ENCODE measurements at places on chromosomes 2 and 18.
A peak's percentile ranks its signal among the peaks of the same experiment; 100 is the strongest.

GRCh38 chr2:186523791-186524190, 37.7 kb downstream of the ZC3H15 start:
- no peak for DNase-seq

- no peak for DNase-seq
Observed at GRCh38 chr2:45072862-45073237, 63.6 kb upstream of the SIX2 start.

DNA sequence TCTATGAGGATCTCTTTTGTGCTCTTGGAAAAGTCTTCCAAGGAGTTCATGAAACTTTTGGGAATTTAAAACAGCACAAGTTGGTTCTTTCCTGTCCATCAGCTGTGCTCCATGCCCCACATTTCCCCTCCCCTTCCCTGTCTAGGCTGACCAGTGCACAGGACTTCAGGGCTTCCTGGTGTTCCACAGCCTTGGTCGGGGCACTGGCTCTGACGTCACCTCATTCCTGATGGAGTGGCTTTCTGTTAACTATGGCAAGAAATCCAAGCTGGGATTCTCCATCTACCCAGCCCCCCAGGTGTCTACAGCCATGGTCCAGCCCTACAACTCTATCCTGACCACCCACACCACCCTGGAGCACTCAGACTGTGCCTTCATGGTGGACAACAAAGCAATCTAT, 8.1 kb upstream of the DNAJB2 start:
- no peak for DNase-seq

- DNase-seq = no peak
Observed at GRCh38 chr2:165198181-165198580, 5.7 kb downstream of the SCN3A start.

GRCh38 chr2:57850415-57851130, 196.0 kb upstream of the VRK2 start:
- no peak for DNase-seq

GRCh38 chr2:136407117-136407951, 289.4 kb upstream of the CXCR4 start:
- no peak for DNase-seq

DNA sequence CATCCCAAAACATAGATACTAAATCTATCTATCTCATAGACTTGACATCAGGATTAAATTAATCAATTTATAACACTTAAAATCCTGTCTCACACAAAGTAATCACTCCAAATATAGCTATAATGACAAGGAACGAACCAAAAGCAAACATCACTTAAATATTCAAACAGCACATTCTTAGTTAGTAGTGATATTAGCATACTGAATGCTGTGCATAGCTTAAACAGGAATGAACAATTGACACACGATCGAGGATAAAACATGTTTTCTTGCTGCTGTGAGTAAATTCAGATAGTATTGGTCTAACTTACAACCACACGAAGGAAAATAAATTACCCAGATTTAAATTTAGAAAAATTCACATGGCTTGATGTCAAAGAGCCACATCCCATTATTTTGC, 58.9 kb upstream of the SNTG2 start:
- DNase-seq = no peak

DNA sequence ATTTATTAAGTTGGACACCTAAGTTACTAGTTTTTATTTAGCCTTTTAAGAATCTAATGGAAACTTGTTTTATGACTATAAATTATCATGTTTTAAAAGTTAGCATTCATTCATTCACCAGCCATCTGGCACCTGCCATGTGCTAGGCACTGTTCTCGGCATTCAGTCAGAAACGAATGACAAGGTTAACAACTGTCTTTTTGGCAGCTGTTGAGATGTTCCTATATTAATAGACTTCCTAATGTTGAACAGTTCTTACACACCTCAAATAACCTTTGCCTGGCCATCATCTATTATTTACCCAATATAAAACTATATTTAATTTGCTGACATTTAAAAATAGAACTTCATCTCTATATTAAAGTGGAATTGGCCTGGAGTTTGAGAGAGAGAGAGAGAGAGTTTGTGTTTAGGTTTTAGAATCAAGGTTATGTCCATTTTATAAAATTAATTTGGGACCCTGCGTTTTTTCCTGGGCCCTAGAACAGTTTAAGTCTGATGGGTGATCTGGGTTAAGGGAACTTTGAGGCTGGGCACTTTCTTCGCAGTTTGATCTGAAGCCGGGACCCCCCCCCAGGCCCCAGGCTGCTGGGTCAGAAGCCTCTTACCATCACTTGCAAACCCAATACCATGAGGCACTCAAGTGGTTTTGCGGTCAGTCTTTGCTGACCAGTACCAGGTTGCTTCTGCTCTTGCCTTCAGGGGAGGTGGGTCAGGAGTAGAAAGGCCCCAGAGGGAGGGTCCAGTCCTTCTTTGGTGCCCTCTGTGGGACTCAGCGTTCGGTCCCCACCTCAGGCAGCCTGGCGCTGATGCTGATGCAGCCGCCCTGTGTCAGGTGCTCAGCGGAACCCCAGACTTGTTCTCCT, 48.3 kb upstream of the ASB1 start:
- no peak for DNase-seq

- DNase-seq = no peak
Observed at GRCh38 chr2:233314180-233314925, 6.7 kb downstream of the SAG start.

GRCh38 chr2:129859175-129859574, 120.3 kb upstream of the RAB6C start:
- DNase-seq = no peak

DNA sequence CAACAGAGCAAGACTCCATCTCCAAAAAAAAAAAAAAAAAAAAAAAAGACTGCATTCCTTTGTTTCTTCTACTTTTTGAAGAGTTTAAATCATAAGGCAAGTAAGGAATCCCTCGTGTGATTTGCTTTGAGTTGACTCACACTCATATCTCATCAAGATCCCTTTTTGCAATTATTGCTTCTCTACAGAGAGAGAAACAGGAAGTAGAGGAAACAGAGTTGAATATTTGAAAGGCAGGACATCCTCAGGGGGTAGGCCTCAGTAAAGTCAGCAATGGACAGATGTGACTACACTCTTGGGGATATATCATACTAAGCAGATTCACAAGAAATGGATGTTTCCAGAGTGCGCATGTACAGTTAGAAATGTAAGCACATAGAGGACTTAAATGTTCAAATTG, 11.2 kb upstream of the EFR3B start:
- peak; percentile 14 for DNase-seq

DNA sequence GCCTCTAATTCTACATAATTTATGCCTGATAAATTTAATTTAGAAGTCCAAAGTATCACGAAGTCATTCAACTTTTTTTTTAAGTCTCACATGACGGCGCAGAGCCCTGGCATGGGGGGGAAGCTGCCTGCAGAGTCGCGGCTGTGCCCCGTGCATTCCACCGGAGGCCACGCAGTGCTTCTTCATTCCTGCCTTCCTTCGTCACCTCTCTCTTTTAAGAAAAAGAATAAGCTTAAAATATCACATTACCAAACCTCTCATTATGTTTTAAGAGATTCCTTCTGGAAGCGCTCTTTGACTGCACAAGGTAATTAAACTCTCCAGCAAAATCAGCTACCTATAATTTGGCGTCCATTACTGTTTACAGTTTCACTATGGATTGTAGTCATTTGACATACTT, 20.3 kb upstream of the KIDINS220 start:
- no peak for DNase-seq

DNA sequence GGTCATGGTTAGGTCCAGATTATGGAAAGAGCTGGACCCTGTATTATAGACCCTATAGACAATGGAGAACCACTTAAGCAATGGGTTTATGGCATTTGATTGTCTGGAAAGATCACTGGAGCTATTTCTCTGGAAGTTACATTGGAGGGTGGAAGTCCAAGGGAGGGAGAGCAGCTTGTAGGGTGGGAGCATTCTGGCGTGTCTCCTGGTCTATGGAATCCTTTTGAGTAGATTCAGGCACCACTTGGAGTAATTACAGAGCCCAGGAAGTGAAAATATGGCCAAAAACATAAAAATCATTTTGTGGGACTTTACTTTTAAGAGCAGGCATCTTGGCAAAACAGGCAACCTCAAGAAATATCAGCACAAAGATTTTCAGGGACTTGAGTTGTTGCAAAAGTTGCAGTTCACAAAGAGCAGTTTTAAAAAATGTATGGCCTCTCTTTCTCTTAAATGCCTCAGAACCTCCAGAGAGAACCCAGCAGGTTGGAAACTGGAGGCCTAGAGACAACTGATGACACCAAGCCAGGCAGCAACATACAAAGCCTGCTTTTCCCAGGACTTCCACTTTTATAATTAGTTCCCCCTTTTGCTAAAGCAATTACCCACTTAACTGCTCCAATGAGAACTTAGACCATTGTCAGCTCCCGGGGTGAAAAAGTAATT, 331.0 kb downstream of the MYCN start:
- DNase-seq = no peak

- DNase-seq = no peak
Observed at GRCh38 chr2:144409241-144409640, 110.7 kb downstream of the ZEB2 start.

DNA sequence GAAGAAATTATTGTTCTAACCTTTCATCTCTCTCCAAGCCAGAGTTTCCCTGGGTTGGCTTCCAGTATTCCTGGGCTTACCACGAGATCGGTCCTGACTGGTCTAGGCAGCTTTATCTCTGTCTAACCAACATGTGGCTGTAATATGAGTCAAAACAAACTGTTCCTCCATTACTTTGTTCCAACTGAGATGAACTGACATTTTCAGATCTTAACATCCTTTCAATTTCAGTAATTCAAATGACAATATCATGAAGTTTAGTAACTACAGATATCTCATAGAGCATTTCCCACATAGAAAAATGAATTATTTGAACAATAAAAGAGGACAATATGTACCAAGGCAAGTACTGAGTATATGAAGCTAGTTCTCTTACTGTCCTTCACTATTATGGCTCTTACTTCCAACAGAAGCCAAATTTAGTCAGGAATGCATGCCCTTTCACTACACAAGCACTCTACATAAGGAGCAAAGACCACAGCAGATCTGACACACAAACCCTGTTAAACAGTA, 15.5 kb downstream of the SLC25A12 start:
- peak; percentile 79 for DNase-seq

- DNase-seq = peak; percentile 80
Observed at GRCh38 chr2:20424300-20425290, 22.3 kb upstream of the RHOB start.

DNA sequence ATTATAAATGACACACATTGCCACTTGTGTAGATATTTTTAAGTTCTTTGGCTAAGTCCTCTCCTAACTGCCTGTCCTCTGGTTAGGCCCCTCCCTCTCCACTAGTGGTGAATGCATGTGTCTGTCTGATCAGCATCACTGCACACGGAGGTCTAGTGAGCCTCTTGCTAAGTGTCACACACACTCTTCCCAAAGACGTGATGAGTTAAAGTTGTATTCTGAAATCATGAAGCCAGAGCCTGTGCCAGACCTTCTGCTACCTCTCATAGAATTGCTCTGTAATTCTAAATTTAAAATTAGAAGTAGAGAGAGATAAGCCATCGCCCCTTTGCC, 41.3 kb downstream of the RALB start:
- no peak for DNase-seq

- peak; percentile 0 for DNase-seq
Observed at GRCh38 chr2:136582628-136583205, 182.6 kb upstream of the THSD7B start.

DNA sequence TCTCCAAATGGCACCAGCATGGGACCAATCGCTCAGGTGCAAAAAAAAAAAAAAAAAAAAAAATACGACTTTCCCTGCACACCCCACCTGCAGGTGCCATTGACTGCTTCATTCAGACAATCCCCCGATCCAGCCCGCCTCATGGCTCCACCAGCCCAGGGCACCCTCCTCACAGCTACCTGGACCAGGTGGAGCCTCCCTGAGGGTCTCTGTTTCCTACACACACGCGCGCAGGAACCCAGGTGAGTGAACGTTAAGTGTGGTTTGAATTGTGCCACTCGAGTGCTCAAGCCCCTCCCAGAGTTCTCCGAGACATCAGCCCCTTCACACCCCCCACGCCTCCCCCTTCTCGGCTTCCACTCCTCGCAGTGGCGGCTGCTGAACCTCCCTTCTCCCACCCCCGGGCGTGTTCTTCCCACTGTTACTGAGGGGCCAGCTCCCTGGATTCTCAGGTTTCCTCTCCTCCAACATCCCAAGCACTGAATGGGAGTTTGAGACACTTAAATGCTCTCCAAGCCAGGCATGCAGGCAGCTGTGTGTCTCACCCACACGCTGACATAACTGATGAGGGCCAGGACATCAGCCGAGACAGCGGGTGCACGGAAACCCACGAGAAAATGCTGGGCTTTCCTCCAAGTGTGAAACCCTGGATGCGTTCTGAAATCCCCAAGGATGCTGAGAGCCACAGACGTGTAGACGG, 88.8 kb upstream of the SNTG2 start:
- no peak for DNase-seq

DNA sequence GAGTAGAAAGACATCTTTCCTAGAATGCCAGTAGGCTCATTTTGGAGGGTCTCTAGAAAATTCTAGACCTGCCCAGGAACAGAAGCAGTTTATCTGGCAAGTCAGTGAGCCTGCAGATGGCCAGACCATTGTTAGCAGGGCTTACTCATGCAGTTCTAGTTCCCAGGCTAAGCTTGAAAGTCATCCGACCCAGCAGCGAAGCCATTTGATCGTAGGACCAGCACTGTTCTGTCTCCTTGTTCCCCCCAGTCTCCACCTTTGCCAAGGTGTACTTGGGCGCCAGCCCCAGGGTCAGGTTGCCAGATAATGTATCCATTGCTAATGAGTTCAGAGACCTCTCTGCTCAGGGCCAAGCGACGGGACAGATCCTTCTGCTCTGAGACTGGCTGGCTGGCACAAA, 70.1 kb downstream of the EPAS1 start:
- peak; percentile 37 for DNase-seq

DNA sequence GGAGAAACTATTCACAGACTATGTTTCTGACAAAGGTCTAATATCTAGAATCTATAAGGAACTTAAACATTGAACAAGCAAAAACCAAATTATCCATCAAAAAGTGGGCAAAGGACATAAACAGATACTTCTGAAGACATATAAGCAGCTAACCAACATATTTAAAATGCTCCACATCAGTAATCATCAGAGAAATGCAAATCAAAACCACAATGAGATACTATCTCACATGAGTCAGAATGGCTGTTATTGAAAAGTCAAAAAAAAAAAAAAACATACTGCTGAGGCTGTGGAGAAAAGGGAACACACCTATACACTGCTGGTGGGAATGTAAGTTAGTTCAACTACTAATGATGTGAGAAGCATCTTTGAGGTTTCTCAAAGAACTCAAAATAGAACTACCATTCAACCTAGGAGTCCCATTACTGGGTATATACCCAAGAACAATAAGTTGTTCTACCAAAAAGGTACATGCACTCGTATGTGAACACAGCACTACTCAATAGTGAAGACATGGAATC, 220.4 kb upstream of the TFPI start:
- peak; percentile 36 for DNase-seq
